Sigmoid colon (tissue), 7 donors: ENCODE measurements at places on chromosomes 3 and 15. TPM values are rescaled to one million over a fixed set of nuclear protein-coding genes. Genes with fewer than 3 reads are reported as not detected.

DNA sequence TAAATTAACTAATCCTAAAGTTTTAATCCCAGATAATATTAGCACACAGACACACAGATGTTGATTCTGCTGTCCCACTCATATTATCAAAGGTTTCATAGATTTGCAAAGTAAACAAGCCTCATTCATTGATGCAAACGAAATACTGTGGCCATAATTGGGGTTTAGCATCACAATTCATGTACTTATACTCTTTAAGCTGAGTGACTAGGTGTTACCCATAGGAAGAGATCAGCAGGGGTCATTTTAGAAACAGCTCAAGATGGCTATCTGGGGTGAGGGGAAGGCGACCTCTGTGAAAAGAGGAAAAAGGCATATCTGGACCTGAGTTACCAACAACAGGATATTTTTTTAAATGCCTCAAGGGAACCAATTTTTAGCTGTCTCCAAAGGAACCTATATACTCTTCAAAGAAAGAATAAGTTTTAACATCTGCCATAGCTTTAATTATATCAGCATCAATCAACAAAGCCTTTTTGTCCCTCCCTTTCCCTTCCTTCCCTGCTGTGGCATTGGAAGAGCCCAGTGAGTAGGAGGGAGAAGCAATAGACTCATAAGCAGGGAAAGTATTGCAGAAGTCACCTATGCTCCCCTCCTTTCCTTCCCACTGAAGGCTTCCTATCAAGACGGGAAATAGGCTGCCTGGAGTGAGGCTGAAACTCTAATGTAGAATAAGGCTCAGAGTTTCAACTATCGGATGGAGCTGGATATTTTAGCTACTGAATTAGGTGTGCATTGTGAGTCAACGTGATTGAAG is 553.4 kb downstream of the ZIC1 start:
- H3K36me3 ChIP-seq, result no peaks in the 10 kb centered on the region
- no peak for DNase-seq
- no peak overlapping the region for H3K4me3 ChIP-seq
- no peaks in the 10 kb centered on the region for H3K27me3 ChIP-seq
- no peaks in the 10 kb centered on the region for H3K4me1 ChIP-seq

- H3K4me3 ChIP-seq, result no peak overlapping the region
- H3K36me3 ChIP-seq, result no peaks in the 10 kb centered on the region
- no peak for DNase-seq
- no peak overlapping the region for H3K27ac ChIP-seq
- no peaks in the 10 kb centered on the region for H3K4me1 ChIP-seq
Observed at GRCh38 chr3:124588794-124589193, 141.5 kb upstream of the UMPS start.

GRCh38 chr3:172559020-172559419 is 35.8 kb upstream of the TNFSF10 start:
- no peaks in the 10 kb centered on the region for H3K36me3 ChIP-seq
- no peak overlapping the region for H3K27ac ChIP-seq
- H3K4me3 ChIP-seq, result no peak overlapping the region

DNA sequence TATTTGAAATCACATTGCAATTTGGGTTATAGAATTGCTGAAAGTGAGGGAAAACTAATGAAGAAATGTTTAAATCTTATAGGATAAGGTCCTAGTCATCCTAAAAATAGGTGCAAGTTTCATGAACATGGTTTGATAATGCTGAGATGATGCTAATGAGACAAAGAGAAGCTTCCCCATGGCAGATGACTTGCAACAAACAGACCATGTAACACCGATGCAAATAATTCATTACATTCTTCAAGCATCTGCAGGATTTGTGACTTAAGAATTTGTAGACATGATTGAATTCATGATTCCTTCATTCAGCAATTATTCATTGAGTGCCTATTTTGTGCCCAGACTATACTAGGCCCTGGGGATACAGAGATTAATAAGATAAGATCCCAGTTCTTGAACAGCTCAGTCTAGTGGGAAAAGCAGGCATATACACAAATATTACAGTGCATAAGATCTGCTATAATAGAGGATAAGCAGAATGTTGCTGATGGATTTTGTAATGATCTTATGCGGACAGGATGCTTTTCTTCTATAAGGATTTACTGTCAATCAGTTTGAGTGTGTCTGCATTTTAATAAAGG is 367.9 kb upstream of the GBE1 start:
- H3K27me3 ChIP-seq, result no peaks in the 10 kb centered on the region
- H3K4me1 ChIP-seq, result peaks cover 6% of the 10 kb centered on the region
- DNase-seq, result no peak
- no peaks in the 10 kb centered on the region for H3K36me3 ChIP-seq

DNA sequence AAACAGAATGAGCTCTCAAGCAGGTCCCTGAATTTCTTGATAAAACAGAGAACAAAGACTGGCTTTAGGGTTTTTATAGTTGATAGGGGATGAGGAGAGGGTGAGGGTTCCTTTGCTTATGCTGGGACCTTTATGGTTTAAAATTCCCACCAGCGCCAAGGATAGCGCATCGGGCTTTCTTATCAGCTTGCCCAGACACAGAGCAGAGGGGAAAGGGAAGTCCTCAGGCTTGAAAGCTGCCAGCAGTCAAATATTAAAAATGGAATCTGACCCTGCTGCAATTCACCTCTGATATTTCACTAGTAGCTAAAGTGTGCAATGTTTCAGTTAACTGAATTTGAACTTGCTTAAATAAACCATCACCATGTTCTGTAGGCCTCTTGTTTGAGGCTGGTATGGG is 55.0 kb upstream of the EPHA3 start:
- no peaks in the 10 kb centered on the region for H3K4me1 ChIP-seq
- no peak overlapping the region for H3K27ac ChIP-seq
- H3K27me3 ChIP-seq, result no peaks in the 10 kb centered on the region
- no peak for DNase-seq
- H3K4me3 ChIP-seq, result no peak overlapping the region

DNA sequence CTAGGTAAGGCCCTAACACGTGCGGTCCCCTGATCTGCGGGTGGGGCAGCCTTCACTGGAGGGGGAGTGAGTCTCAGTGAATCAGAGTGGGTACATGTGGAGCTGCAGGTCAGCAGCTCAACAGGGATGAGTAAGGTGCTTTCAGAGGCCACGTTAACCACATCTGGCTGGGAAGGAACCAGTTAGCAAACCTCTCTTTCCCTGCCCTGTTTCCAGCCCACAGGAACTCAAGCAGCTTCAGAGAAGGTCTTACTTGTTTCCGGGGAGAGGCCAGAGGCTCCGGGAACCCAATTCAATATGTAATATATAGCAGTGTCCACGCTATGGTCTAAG is 175.3 kb downstream of the XXYLT1 start:
- H3K36me3 ChIP-seq, result no peaks in the 10 kb centered on the region
- no peak overlapping the region for H3K4me3 ChIP-seq
- H3K27me3 ChIP-seq, result no peaks in the 10 kb centered on the region
- no peaks in the 10 kb centered on the region for H3K4me1 ChIP-seq
- H3K27ac ChIP-seq, result no peak overlapping the region
- no peak for DNase-seq

DNA sequence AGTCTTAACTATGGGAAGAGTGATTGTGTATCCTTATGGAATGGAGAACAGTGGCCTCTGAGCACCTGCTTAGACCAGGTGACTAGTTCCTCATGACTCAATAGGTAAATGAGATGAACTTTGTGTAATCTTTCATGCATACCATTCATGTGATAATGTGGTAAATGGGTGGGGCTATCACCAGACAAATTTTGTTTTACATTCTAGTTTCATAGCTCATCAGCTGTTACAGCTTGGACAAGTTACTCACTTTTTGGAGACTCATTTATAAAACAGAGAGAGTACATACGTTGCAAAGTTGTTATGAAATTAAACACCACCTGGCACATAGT is 103.7 kb upstream of the TGFBR2 start:
- no peak overlapping the region for H3K27ac ChIP-seq
- H3K36me3 ChIP-seq, result no peaks in the 10 kb centered on the region
- no peak for DNase-seq
- peaks cover 18% of the 10 kb centered on the region for H3K4me1 ChIP-seq
- H3K27me3 ChIP-seq, result no peaks in the 10 kb centered on the region

DNA sequence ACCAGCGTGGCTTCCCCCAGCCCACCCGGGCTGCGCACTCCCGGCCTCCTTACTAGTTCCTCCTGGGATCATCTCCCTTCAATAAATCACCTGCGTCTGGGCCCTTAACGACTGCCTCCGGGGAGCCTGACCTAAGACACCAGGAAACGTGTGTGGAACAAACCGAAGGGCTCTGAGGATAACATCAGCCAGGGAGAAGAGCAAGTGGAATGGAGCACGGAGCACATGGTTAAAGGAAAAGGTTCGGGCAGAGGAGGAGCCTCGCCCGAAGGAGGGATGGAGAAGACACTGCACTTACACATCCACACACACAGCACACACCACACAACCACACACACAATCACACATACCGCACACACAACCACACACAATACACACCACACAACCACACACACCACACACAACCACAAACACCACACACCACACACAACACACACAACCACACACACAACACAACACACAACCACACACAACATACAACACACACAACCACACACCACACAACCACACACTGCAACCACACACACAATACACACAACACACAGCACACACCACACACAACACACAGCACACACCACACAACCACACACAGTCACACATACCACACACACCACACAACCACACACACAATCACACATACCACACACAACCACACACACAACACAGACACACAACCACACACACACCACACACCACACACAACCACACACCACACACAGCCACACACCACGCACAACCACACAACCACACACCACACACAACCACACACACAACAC is 24.7 kb downstream of the CPN2 start:
- no peak overlapping the region for H3K27ac ChIP-seq
- no peaks in the 10 kb centered on the region for H3K27me3 ChIP-seq
- H3K36me3 ChIP-seq, result no peaks in the 10 kb centered on the region
- DNase-seq, result no peak
- H3K4me3 ChIP-seq, result no peak overlapping the region
- no peaks in the 10 kb centered on the region for H3K4me1 ChIP-seq

- no peak overlapping the region for H3K4me3 ChIP-seq
- H3K27me3 ChIP-seq, result no peaks in the 10 kb centered on the region
- no peak for DNase-seq
- H3K27ac ChIP-seq, result no peak overlapping the region
- H3K4me1 ChIP-seq, result peaks cover 13% of the 10 kb centered on the region
Observed at GRCh38 chr3:125151916-125152315, 60.6 kb downstream of the SLC12A8 start.

- no peak overlapping the region for H3K4me3 ChIP-seq
- H3K27me3 ChIP-seq, result peaks cover 8% of the 10 kb centered on the region
- DNase-seq, result no peak
- no peaks in the 10 kb centered on the region for H3K36me3 ChIP-seq
- no peaks in the 10 kb centered on the region for H3K4me1 ChIP-seq
- H3K27ac ChIP-seq, result no peak overlapping the region
Observed at GRCh38 chr15:79178594-79178993, 88.0 kb upstream of the RASGRF1 start.

DNA sequence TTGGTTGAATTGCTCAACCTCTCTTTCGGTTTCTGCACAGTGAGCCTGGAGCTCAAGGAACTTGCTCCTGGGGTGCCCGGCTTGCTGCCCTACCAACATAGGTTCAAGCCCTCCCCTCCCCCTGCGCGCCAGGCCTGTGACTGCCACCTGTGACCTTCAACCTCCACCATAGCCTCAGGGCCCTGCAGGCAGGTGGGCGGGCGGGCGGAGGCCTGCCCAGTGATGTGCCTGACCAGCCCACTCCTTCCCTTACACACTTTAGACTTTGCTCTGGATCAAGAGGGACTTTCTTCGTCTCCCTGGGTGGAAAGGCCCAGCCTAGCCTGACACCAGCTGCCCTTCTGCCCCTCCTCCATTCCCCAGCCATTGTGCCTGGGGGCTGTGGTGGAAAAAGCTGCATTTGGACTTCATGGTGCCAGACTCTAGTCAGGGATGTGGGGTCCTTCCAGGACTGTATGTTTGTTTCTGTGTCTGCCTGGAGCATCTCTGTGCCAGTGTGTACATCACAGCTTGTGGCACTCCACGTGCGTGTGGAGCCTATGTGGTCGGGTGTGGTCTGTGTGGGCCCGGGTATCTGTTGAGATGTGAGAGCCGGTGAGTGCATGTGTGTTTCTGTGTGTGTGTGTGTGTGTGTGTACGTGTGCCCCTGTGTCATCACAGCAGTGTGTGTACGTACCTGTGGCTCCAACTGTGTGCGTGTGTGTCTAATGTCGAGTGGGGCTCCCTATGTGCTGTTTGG is 9.5 kb downstream of the PRKCD start:
- H3K4me1 ChIP-seq, result peaks cover 9% of the 10 kb centered on the region
- H3K36me3 ChIP-seq, result no peaks in the 10 kb centered on the region

GRCh38 chr3:56960234-56960917 is 100.1 kb upstream of the SPATA12 start:
- no peaks in the 10 kb centered on the region for H3K4me1 ChIP-seq
- no peaks in the 10 kb centered on the region for H3K27me3 ChIP-seq
- H3K4me3 ChIP-seq, result no peak overlapping the region
- no peaks in the 10 kb centered on the region for H3K36me3 ChIP-seq
- DNase-seq, result no peak
- no peak overlapping the region for H3K27ac ChIP-seq

- H3K4me3 ChIP-seq, result no peak overlapping the region
- H3K27me3 ChIP-seq, result peaks cover 27% of the 10 kb centered on the region
- H3K36me3 ChIP-seq, result no peaks in the 10 kb centered on the region
- H3K4me1 ChIP-seq, result peaks cover 24% of the 10 kb centered on the region
Observed at GRCh38 chr15:63374686-63375520, 6.7 kb downstream of the CA12 start.

- H3K4me3 ChIP-seq, result no peak overlapping the region
- H3K27me3 ChIP-seq, result peaks cover 36% of the 10 kb centered on the region
- no peaks in the 10 kb centered on the region for H3K4me1 ChIP-seq
- no peak overlapping the region for H3K27ac ChIP-seq
- H3K36me3 ChIP-seq, result no peaks in the 10 kb centered on the region
Observed at GRCh38 chr3:198076722-198077308, 116.8 kb downstream of the LMLN start.

DNA sequence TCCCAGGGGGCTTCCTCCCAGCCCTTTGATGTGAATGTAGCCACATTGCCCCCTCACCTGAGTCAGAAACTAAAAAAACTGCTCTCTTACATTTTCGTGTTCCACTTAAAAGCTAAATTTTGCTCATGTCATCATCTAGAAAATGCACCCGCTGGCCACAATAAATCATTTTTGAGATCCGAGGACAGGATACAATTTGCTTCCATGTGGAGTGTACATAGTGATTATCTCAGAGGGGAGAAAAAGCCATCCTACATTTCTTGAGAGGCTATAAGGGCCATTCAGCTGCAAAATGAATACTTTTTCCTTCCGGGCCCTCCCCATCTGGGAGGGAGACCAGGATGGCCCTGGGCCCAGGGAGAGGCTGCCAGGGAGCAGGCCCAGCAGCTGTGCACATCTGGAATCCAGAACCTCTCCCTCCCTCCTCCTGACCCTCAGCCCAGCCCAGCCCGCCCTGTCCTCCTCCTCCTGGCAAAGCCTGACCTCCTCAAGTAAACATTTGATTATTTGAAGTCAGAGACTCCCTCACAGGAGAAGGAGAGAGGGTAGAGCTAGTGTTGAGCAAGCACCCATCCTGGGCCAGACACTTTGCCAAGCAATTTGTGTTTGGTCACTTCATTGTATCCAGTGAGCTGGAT is 59.1 kb downstream of the CORO2B start:
- DNase-seq, result peak; percentile 91
- no peaks in the 10 kb centered on the region for H3K27me3 ChIP-seq

GRCh38 chr3:122003112-122003511 is 18.9 kb downstream of the ILDR1 start:
- no peak overlapping the region for H3K27ac ChIP-seq
- H3K4me1 ChIP-seq, result no peaks in the 10 kb centered on the region
- DNase-seq, result no peak
- no peaks in the 10 kb centered on the region for H3K36me3 ChIP-seq

KIF15 gene
- total RNA-seq, result 3.0 TPM

MFAP1 gene
- total RNA-seq, result 17.1 TPM

CYP19A1 gene
- total RNA-seq, result not detected

ZKSCAN7 gene
- 2.7 TPM for total RNA-seq
